ENCODE measurements at places on chromosomes 5 and 9.

- peak; percentile 76 for DNase-seq
Observed at GRCh38 chr5:10724781-10725507, 36.1 kb downstream of the DAP start.

GRCh38 chr5:56470007-56470406 is 236.9 kb upstream of the ANKRD55 start:
- DNase-seq, result no peak

DNA sequence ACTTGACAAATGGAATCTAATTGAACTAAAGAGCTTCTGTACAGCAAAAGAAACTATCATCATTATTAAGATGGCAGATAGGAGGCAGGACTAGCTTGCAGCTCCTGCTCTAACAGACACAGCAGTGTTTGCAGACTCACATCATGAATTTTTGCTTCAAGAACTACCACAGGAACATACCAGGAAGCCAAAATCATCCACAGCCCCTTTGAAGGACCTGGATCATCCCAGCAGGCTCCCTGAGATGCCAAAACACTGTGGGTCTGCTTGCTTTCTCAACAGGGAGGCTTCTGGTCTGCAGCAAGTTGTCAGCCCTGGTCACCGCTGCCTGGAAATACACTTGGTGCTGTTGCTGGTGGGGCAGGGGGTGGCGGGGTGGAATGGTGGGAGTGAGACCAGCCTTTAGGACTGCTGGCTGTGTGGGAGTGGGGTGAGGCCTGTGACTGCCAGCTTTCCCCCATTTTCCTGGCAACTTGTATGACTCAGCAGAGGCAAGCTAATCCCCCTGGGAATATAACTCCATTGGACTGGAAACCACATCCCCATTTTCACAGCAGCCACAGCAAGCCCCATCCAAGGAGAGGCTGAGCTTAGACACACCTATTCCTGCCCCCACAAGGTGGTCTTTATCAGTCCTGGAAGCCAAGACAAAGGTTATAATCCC is 533.8 kb upstream of the CYLC2 start:
- DNase-seq, result no peak

DNA sequence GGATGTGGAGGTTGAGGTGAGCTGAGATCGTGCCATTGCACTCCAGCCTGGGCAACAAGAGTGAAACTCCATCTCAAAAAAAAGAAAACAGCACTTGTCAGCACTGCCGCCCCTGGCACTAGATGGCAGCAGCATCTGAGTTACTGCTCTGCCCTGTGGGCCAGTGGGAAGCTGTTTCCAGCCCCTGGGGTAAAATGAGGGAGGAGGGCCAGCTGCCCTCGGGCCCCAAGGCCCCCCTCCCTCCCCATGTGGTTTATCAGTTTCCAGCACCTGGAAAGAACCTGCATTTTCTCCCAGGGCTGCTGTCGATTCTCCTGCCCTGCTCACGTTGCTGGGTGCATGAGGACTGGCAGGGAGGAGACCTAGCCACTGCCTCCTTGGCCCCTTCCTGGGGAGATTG is 13.2 kb upstream of the CEL start:
- DNase-seq, result no peak

GRCh38 chr5:58993461-58993860 is 410.6 kb downstream of the RAB3C start:
- DNase-seq, result no peak

DNA sequence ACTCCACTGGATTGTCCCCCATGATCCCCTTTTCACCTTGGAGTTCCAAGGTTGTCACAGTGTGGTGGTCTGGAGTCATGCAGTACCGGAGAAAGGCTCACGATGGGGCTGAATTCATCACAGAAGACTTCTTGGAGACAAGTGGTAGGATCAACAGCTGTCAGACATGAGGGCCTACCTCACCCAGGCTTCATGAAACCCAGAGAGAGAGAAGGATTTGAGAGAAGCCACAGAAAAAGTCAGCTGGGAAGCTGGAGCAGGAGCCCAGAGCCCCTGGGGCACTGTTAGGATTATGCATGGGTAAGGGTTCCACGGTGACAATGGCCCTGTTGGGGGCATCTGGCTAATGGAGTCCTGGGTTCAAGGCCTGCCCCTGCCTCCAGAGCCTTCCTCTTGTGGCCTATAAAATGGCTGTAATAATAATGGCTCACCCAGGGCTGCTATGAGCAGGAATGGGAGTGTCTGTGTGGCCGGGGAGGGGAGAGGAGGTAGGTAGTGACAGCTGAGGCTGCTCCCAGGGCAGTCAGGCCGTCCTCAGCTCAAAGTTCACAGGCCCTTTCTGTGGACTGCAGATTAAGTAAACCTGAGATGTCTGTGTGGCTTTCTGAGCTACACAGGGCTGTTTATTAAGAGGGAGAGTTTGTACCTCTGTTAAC is 910 bp downstream of the TRIM14 start:
- peak; percentile 34 for DNase-seq

- no peak for DNase-seq
Observed at GRCh38 chr5:90495146-90495545, 20.5 kb downstream of the POLR3G start.

DNA sequence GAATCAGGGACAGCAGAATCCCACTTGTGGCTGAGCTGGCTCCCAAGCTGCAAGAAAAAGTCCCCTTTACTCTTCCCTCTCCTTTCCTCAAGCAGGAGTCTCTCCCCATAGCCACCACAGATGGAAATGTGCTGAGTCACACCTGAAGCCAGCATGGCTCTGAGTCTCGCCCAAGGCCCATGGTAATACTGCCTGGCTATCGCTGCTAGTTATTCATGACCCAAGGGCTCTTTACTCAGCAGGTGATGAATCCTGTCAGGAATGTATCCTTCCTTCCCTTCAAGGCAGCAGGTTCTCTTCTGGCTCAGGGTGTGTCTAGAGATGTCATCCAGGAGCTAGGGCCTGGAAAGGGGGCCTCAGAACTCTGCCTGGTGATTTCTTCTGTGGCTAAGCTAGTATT is 403.3 kb upstream of the PTPRD start:
- no peak for DNase-seq

DNA sequence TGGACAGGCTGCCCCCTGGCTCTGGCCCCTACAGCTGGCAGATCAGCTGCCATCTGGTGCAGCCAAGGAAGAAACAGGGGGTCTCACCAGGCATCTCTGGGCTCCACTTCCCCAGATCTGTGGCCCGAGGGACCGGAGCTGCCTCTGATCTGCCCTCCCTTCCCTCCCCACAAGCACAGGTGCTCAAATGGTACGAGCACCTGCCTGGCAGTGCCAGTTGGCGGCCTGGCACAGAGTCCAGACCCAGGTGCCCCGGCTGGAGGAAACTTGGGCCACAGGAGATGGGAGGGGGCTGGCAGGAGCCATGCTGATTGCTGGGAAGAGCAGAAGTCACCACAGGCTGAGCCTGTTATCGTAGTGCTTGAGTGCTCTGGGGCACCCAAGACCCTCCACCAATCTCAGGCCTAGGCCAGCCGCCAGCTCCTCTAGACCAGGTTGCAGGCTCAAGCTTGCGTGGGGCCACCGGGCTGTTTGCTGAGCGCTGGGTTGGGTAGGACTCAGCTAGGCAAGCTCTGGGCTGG is 5.0 kb upstream of the CAMK2A start:
- DNase-seq, result no peak

GRCh38 chr5:167730121-167730520 is 561.3 kb upstream of the WWC1 start:
- peak; percentile 90 for DNase-seq

GRCh38 chr9:69671879-69672595 is at the start of gene APBA1:
TSS of gene APBA1 (minus strand) at chr9:69672371.
- peak; percentile 21 for DNase-seq

GRCh38 chr5:30561771-30562170 is 631.7 kb upstream of the CDH6 start:
- no peak for DNase-seq

DNA sequence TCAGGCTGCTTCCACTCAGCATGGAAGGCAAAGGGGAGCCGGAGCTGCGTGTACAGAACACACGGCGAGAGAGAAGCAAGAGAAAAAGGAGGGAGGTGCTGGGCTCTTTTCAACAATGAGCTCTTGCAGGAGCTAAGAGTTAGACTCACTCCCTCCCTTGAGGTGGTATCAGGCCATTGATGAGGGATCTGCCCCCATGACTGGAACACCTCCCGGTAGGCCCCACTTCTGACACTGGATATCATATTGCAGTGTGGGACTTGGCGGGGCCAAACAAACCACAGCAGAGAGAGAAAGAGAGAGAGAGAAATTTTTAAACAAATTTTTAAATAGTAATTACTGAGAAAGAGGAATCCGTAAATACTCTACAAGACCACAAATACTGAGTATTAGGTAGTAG is 182.2 kb downstream of the TRIO start:
- no peak for DNase-seq

- DNase-seq, result no peak
Observed at GRCh38 chr5:53166183-53166495, 56.6 kb upstream of the MOCS2 start.

- peak; percentile 73 for DNase-seq
Observed at GRCh38 chr9:109986521-109986991, 206.6 kb downstream of the PALM2AKAP2 start.

- no peak for DNase-seq
Observed at GRCh38 chr9:92180002-92180400, 64.8 kb upstream of the SPTLC1 start.

- DNase-seq, result no peak
Observed at GRCh38 chr9:93859431-93860215, 95.5 kb downstream of the BARX1 start.

- DNase-seq, result no peak
Observed at GRCh38 chr9:33785914-33786313, 9.4 kb upstream of the PRSS3 start.

DNA sequence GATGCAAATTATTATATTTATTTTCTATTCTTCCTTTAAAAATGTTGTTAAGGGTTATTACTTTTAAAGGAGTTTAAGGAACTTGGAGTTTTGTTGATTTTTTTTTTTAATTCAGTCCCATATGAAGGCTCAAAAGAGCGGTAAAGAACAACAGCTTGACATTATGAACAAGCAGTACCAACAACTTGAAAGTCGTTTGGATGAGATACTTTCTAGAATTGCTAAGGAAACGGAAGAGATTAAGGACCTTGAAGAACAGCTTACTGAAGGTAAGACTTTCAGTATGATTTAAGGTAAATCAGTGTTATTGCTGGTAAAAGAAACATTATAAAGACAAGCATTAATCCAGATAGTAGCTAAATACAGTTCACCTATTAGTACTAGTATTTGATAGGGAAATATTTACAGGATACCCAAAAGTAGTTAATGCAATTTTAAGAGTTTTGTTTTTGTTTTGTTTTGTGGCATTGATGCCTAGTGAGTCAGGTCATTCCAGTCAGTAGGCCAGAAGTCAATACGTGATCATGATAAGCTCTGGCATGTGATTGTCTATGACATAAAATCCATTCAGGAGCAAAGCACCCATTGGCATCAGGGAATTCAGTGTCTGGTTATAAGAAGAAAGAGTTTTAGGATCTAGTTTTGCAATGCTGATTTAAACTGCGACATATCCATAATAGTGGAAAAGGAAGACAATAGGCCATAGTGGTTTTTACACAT is 49.2 kb downstream of the CNTRL start:
- no peak for DNase-seq

GRCh38 chr5:162593881-162594280 is 526.3 kb downstream of the GABRG2 start:
- no peak for DNase-seq

GRCh38 chr9:109276469-109277440 is 44.1 kb downstream of the EPB41L4B start:
- DNase-seq, result no peak

DNA sequence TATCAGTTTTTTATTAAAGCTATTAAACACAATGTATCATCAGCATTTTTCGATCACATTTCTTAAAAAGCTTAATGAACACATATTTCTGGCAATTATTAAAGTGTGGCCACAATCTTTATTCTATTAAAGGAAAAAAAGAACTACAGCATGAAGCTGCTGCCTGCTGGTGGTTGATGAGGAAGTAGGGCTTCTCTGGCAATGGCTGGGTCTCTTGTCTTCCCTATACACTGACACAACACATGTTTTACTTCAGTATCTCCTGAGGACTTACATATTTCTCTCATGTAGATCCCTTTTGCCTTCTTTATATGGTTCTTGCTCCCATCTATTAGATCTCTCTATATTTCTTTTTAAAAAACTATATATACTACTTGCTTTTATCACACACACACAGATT is 590.7 kb downstream of the RAB3C start:
- DNase-seq, result no peak

DNA sequence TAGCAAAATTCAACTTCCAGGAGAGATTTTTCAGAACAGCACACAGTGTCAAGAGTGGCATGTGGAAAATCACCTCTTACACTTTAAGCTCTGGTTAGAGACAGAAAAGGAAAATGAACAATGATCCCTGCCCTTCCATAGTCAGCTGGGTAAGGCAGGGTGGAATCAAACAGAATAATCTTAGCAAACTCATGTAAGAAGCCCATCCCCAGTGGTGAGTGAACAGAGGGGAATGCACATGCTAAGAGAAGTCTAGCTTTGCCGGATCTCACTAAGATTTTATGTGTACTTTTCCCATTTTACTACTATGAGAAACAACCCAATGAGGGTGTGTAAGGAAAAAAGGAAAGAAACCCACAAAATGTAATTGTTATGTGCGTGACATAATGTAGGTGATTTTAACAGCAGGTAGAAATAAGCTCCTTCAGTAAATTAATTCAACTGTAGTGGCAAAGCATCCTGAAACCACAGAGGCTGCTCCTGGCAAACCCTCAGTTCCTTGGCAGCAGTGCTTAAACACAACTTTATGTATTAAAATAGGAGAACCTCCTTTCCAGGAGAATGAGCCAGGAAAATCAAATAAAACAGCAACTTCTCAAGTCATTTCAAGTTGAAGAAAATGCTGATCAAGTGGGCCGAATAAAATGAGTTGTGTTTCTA is 366.0 kb upstream of the TRPC7 start:
- no peak for DNase-seq

DNA sequence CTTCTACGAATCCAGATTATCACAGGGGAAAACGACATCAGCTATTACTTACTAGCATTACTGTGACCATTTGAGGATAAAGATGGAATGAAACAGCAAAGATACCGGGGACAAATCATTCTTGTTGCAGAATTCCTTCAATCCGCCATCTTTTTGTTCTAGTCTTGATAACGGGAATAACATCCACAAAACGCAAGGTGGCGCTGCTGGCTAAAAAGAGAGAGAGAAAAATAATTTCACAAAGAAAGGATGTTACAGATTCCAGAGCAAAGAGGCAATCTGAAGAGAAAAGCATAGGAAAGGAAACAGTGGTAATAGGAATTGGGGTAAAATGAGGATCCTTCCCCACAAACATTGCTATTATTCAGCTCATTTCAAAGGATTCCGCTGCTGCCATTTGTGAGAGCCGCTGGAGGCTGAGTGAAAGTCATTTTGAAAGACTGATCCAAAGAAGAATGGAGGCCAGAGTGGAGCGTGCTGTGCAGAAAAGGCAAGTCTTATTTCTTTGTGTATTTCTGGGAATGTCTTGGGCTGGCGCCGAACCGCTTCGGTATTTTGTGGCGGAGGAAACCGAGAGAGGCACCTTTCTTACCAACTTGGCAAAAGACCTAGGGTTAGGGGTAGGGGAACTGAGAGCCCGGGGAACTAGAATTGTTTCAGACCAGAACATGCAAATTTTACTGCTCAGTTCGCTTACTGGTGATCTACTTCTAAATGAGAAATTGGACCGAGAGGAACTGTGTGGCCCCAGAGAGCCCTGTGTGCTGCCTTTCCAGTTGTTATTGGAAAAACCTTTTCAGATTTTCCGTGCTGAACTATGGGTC is at the start of gene PCDHB7:
Gene PCDHB7 (plus strand): TSS at position 264 of the 824 bp plus-strand sequence. CDS start 192 bp downstream, at position 456.
- peak; percentile 24 for DNase-seq

- no peak for DNase-seq
Observed at GRCh38 chr9:37796232-37796631, 4.4 kb upstream of the DCAF10 start.

GRCh38 chr9:130002320-130002719 is 40.7 kb downstream of the FNBP1 start:
- DNase-seq, result no peak

Measured in mammary epithelial cell (primary cell).